ENCODE measurements at places on chromosomes 5 and 9.

DNA sequence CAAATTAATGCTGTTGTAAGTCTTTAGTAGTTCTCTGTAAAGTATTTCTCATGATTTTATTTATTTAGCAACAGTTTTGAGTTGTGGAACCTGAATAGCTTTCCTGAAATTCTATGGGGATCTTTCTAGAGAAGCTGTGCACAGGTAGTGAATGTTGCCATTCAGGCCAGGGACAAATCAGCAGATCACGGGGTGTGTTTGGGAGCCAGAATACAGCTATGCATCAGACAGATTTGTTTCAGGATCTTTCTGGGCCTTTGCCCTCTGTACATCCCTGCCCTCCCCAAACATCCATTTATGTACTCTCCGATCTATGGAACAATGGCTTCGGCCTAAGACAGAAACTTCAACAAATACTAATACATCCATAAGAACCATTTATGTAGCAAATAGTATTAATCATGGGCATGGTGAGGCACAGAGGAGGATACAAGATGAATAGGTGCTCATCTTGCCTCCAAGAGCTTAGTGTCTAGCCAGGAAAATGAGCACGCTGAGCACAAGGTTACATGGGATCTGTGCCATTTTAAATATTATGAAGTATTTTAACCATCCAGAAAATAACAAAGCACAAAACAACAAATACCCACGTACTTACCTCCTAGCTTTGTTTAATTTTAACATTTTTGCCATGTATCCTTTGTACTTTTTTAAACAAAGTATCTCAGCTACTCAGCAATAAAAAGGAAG lies 13.1 kb downstream of the ARHGEF37 start:
- no peak for DNase-seq

GRCh38 chr5:130110328-130110727 lies 206.1 kb downstream of the CHSY3 start:
- DNase-seq, result no peak

- DNase-seq, result no peak
Observed at GRCh38 chr5:35146406-35146805, 83.9 kb downstream of the PRLR start.

DNA sequence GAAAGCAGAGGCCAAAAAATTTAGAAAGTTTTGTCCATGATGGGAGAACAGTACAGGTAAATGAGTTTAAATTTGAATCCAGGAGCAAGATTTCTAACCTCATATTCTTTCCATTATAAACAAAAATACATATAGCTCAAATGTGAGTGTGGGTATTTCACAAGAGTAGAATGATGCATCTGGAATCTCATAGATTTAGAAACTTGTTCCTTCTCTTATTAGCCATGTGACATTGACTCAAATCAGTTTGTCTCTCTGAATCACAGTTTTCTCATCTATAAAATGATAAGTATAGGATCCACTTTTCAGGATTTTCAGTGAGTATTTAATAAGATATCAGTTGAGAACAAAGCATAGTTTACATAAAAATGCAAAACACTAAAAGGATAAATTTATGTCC lies 436.3 kb upstream of the PAPPA start:
- DNase-seq, result no peak

- no peak for DNase-seq
Observed at GRCh38 chr5:167587772-167588437, 703.5 kb upstream of the WWC1 start.

GRCh38 chr9:89522959-89523285 lies 25.0 kb upstream of the SEMA4D start:
- no peak for DNase-seq

DNA sequence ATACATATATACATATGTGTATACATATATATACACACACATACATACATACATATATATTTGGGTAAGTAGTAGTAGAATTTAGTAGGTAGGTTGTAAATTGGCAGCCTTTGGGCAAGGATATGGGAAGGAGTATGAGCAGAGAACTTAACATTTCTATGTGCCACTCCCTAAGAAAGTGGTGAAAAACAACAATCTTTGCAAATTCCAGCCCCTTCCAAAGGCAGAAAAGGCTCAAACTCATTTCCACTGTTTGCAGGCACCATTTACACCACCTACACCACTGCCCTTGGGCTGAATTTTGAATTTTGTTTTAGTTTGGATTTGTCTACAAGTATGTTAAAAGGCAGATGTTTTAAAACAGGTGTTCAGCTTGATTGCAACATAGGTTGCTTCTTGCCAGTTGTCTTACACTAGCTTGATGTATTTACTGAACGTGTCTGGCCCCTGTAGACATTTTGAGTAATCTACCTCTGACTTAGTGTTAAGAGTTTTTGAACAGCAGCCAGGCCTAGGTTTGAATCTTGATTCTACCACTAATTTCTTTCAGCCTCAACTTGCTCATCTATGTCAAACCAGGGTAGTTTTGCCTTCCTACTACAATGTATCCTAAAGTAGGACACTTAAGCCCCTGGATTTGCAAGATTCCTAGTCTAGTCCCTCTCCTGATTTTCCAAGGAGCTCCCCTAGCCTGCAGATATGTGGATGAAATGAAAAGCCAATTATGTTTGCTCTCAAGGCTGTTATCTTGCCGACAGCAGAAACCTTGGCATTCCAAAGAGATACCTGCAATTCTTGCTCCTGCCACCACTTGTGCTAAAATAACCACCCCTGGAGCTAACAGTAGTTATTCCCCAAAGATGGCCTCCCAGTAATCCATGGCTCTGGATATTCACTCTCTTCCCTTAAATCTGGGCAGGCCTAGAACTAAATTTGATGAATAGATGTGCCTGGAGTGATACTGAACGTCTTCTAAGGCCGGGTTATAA lies 156.2 kb upstream of the SLC44A1 start:
- no peak for DNase-seq

DNA sequence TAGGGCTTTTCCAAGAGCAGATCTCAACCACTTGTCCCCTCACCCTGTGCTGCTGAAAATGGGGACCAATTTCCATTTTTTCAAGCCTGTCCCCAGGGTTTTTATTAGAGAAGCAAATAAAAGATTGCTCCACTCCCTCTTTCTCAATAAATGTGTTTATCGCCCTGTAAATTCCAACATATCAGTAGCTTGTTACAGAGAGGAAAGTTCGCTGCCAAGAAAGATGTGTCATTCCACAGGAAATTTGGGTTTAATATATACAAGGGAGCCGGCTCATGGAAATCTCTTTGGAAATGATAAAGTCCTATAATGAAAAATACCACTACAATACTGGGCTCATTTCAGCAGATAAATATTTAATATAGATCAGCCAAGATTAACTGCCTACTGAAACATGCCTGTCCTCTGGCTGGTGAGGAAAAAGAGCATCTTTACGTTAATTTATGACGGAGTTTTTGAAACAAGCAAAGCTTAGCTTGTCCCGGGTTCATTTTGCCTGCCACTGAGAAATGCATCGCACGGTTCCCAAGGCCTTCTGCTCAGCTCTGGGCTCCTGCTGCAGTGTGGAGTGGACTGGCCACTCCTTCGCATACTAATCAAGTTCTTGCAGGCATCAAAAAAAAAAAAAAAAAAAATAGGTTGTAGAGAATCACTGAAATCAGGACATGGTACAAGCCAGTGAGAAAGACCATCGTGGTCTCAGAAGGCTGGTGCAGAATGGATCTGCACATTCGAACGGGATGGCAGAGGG lies 84.5 kb downstream of the BRINP1 start:
- DNase-seq, result no peak

DNA sequence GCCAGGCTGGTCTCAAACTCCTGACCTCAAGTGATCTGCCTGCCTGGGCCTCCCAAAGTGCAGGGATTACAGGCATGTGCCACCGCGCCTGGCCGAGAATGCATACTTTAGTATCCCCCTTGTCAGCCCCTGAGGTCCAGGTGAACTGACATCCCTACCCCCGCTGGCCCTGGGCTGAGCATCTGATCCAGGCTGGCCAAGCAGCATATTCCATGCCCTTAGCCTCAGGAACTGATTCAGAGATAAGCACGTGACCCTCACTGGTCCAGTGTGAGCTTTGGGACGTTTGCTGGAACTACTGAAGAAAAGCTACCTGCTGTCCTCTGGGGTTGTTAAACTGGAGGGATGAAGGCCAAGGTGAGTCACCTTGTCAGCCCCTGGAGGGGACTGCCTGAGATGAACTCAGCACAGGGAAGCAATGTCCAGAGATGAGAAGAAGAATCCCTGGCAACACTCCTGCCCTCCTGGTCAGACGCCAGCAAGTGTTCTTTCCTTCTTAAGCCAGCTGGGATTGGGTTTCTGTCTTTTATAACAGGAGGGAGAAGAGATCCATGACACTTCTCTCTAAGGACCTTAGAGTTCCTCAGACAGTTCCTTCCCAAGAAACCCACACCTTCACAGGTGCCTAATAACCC lies 59.1 kb upstream of the FBXW11 start:
- no peak for DNase-seq

- no peak for DNase-seq
Observed at GRCh38 chr9:111898331-111899096, 1.9 kb downstream of the UGCG start.

DNA sequence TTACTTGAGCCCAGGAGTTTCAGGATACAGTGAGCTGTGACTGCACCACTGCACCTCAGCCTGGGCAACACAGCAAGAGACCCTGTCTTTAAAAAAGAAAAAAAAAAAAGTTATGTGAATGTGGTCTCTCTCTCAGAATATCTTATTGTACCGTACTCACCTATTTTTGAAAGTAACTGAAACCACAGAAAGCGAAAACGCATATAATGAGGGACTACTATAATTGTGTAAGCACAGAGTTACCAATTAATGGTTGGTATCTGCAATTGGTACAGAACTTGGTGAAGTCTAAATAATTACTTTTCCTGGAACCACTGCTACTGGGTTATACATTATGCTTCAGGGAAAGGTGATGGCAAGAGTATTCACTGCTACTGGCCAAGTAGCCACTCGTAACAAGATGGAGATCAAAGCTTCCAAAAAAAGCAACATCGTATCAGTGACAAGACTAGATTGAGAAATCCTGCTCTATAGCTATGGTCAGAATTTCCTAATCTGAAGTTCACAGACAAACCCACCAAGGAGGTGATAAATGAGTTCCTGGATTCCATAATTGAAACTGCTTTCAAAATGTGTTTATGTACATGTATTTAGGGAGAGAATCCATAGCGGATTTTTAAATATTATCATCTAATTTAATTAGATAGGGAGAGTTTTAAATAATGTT lies 82.7 kb downstream of the NR6A1 start:
- DNase-seq, result no peak

DNA sequence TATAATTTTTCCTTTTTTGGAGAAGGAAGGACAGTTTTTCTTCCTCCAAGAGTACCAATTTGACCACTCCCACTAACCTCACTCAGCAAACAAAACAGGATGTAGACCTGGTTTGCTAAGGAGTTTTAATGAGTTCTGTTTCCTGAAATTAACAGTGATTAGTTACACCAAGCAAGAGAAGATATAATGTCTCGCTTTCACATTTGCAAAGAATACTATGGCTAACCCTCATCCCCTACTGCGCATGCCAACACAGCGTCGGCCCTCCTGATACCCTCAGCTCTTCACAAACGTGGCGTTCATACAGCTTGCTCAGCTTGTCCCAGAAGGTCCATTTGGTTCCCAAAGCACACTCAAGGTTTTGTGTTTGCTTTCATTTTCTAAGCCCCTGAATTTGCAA lies 41.9 kb upstream of the IPPK start:
- DNase-seq, result no peak

- no peak for DNase-seq
Observed at GRCh38 chr9:110143950-110144545, 63.9 kb downstream of the C9orf152 start.

DNA sequence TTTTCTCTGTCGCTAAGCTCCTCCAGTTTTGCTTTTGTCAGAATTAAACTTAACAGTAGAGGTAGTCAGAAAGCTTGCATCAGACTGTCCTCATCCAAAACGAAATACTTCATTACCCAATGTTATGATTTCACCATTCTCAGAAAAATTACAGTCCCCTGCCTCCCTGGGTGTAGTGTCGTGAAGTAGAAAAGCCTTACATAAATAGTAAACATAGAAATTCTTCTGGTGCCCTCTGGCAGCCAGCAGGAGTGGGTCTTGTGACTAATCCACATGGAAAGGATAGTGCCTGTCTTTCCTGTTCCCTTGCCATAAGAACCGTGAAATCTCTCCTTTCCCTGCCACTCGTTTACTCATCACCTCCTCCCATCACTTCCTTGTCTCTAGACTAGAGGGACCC lies 230.6 kb downstream of the GNA14 start:
- peak; percentile 68 for DNase-seq

DNA sequence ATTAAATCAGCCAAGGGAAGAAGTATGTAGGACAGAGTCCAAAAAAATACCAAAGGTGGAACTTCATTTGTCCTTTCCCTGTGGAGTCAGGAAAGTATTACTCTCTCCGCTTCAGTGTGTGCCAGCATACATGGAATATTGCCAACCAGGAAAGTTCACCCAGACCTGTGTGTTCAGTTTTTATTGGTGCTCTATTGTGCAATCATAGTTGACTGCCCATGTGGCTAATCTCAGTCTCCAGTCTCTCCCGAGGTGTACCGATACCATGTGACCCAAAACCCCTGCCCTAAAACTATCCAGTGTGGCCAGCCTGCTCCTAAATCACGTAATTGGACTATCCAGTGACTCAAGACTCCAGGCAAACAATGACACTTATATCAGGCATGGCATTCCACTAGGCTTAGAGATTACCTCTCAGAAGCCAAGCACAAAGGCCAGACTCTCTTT lies 38.8 kb downstream of the NFX1 start:
- peak; percentile 93 for DNase-seq

- no peak for DNase-seq
Observed at GRCh38 chr5:73678322-73678740, 52.3 kb downstream of the ARHGEF28 start.

DNA sequence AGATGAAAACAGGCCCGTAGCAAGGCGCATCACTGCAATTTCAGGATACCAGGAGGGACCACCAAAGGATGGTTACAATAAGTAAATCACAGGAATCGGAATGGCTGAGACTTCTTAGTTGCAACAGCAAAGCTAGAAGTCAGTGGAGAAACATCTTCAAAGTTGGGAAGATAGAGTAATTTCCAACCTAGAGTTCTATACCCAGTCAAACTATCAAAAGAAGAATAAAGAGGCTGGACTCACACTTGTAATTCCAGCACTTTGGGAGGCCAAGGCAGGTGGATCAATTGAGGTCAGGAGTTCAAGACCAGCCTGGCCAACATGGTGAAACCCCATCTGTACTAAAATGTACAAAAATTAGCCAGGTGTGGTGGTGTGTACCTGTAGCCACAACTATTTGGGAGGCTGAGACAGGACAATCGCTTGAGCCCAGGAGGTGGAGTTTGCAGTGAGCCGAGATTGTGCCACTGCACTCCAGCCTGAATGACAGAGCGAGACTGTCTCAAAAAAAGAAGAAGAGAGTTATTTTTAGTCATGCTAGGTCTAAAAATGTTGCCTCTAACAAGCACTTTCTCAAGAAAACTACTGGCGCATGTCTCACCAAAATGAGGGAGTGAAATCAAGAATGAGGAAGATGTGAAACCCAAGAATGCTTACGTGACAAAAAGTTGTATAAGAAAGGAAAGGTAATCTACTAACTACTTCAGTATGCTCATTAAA lies 267.7 kb downstream of the DENND1A start:
- DNase-seq, result no peak

DNA sequence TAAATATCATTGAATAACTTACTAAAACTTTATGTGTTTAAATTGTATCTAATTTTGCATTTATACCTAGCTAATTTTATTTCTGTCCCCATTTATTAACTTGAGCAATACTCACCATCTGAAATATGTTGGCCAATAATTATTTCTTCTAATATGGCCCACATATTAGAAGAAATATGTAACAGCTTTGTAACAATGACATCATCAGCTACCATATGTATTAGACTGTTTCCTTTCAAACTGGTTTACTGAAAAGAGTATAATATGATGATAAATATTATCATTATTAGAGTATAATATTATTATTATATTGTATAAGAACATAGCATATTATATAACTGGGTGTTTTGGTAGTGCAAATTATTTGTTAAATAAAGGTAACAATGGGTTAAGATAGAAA lies 220.5 kb downstream of the FBXL7 start:
- no peak for DNase-seq
